ENCODE measurements at places on chromosomes 12 and 14.
A peak's percentile ranks its signal among the peaks of the same experiment; 100 is the strongest.

GRCh38 chr12:128339631-128340030, 72.7 kb downstream of the TMEM132C start:
- DNase-seq: no peak

DNA sequence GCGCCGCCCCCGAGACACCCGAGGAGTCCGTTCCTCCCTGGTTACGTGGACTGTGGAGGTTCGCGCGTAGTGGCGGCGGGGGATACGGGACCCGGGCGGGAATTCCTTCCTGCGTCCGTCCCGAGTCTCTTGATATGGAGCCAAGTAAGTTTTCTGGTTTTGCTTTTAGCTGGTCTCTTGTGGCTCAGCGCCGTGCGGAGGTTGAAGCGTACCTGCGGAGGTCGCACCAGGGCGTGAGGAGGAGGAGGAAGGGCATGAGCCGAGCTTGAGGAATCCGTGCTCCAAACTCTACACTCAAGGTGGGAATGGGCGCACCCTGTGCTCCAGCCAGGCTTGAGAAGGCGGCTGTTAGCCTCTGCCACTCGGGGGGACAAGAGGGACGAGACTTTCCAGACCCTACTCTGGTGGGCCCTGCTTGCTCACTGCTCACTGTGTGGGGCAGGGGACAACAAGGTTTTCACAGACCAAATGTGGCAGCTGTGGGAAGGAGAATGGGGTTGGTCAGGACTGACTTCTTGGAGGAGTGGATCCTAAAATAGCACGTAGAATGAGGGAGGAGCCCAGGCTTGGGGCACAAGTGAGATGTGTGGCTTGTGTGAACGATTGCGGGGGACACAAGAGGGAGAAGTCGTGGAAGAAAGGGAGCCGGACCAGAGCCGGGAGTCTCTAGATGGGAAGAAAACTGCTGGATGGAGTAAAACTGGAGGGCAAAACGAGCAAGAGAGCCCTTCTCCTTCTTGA, 577 bp downstream of the ATG101 start:
- no peak for DNase-seq

DNA sequence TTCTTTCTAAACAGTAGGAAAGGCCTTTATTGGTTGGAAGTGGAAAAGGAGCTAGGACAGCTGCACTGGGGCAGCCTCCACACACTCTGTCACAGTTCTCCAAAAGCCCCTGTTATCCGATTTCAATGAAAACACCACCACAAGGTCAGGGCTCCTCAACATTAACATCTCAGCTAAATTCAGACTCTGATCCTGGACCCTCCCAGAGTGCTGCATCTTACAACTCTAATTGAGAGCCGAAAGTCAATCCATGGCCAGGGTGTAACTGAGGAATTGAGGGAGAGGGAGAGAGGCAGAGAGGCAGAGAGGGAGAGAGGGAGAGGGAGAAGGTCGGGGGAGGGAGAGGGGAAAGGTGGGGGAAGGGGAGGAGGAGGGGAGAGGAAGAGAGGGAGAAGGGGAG, 32.1 kb downstream of the DICER1 start:
- no peak for DNase-seq

DNA sequence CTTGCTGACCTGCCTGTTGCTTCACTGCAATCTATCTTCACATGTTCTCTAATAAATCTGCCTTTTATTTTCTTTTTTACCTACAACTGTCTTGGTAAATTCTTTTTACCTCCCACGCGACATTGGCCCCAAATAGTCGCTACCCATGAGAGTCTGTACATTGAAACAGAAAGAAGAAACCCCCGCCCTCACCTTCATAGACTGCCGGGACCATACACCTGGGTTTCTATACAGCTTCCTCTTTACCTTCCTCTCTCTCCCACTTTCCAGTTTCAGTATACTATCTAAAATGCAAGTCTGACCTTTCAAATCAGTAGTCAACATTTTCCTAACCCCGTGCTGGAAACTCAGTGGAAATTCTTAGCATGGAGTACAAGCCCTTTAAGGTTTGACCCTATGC, 4.8 kb downstream of the SLC8A3 start:
- DNase-seq: no peak

DNA sequence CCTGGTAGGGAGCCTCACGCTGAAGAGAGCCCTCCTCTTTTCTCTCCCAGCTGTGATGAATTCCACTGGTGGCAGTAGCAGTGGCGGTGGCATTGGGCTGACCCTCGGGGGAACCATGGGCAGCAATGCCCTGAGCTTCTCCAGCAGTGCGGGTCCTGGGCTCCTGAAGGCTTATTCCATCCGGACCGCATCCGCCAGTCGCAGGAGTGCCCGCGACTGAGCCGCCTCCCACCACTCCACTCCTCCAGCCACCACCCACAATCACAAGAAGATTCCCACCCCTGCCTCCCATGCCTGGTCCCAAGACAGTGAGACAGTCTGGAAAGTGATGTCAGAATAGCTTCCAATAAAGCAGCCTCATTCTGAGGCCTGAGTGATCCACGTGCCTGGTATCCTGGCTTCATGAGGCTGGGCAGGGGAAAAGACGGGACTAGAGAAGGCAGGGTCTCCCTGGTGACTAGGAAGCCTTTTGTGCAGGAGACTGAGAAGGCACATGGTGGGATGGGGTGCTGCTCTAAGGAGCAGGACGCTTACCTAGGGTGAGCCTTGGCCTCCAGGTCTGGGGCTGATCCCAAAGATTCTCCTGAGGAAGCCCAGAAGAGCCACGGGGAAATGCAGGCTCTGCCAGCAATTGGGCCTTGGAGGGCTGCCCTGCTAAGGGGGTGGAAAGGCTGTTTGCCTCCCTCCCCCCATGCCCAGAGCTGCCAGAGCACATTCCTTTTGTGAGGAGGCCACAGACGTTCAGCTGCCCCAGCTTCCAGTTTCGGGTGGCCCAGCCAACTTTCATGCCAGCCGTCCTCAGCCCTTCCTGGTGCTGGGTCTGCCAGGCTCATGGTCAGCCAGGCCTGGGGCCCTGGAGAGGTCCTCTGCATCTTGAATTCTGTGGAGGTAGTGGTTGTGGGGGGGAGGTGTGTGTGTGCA, 15.8 kb downstream of the KRT7 start:
- DNase-seq: no peak

DNA sequence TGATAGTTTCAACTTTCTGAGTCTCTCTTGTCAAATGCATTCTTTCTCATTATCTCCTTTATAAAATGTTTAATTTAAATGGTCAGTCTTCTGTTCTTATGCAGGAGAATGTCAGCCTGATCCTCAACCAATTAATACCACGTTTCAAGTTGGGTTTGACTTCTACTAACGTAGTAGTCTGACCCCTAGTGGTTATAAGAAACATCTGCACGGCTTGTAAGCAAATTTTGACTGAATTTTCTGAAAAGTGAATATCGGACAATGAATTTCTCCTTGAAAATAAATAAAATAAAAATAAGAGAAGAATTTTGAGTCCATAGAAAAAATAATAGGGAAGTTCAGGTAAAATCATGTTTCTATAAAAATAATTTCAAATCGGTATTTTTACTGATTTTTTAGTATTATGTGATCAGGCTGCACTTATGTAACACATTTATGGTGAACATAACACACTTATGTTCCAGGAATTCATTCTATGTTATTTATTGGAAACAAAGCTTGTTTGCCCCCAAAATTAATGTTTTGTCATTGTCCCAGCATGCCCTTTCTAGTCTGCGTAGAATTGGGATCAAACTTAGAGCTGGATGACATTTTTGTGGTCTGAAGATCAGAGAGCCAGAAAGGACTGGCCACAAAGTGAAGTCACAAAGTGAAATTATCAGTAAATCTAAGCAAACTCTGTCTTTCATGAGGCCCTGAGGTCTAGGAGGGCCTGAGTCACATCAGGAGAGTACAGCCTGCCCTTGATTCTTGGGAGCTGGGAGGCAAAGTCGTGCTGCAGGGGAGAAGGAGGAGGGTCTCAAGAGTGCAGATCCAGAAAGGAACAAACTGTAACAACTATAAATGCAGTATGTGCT, 101.2 kb upstream of the STXBP6 start:
- no peak for DNase-seq

DNA sequence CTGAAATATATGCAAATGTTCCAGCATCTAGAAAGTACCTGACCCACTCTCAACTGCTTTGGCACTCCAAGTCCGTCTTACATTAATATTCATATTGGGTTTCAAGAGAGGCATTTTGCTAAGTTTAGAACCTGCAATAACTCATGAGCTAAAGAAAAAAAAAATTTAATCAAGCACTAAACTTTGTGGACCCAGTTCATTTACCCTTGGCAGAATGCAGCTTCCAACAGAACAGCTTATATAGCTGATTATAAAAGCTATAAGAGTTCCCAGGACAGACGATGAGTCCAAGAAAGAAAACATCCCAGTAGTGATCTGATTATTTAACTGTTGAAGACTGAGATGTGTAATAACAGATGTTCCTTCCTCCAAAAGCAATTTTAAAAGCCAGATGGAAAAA, 592.0 kb downstream of the KCNH5 start:
- no peak for DNase-seq

- DNase-seq: no peak
Measured at GRCh38 chr12:121189619-121190155, 20.2 kb upstream of the P2RX4 start.

DNA sequence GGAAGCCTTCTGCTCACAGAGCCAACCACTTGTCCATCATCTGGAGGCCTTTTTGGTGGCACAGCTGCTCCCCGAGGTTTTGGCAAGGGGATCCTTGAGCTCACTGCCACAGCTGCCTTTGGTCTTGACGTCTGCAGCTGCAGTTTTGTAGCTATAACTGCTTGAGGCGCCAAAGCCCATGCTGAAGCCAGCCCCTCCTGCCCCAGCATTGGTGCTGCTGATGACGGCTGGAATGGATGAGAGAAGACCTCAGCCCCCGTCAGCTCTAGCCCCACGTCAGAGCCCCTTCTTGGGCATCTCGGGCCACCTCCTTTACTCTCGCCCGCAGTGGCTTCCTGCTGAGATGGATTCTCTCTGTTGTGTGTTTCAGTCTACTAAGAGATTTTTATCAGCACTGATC, 12.3 kb upstream of the KRT74 start:
- no peak for DNase-seq

- DNase-seq: no peak
Measured at GRCh38 chr12:69566603-69567002, 18.7 kb upstream of the CCT2 start.

DNA sequence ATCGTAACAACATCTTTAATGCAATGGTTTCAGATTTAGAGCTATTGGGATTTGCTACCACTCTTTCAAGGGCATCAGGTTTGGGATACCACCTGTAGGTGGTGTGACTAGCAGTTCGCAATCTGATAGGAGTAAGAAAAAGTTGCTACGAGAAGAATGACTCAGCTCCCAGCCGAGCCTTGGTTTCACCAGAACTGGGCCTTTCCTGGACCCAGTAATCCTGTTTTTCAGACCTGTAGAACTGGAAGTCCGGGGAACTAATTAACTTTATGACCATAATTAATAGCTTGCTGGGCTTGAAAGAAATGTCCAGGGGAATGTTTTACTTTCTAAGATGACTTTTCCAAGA, 770 bp downstream of the ABHD4 start:
- DNase-seq: peak; percentile 44

GRCh38 chr14:70988452-70988851, 81.2 kb downstream of the PCNX1 start:
- DNase-seq: no peak

- no peak for DNase-seq
Measured at GRCh38 chr12:121295116-121295745, 1.3 kb downstream of the CAMKK2 start.

DNA sequence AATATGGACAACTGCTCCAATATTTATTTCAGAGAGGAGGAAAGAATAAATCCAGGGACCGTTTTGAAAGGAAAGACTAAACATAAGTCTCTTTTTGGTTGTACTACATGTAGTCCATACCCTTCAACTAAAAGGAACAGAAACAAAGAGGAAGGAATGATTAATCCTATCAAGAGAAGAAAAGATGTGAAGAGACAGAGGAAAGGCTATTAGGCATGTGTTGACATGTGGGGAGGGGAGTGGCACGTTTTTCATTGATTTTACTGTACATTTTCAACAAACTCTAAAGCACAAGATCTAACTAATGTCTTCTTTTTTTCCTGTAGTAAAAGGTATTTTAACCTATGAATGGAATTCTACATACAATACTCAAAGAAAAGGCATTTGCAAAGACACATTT, 85.6 kb downstream of the NAV3 start:
- no peak for DNase-seq

- no peak for DNase-seq
Measured at GRCh38 chr14:99309220-99309766, 37.3 kb upstream of the BCL11B start.

GRCh38 chr14:30621354-30621939, 672 bp upstream of the SCFD1 start:
- DNase-seq: no peak

DNA sequence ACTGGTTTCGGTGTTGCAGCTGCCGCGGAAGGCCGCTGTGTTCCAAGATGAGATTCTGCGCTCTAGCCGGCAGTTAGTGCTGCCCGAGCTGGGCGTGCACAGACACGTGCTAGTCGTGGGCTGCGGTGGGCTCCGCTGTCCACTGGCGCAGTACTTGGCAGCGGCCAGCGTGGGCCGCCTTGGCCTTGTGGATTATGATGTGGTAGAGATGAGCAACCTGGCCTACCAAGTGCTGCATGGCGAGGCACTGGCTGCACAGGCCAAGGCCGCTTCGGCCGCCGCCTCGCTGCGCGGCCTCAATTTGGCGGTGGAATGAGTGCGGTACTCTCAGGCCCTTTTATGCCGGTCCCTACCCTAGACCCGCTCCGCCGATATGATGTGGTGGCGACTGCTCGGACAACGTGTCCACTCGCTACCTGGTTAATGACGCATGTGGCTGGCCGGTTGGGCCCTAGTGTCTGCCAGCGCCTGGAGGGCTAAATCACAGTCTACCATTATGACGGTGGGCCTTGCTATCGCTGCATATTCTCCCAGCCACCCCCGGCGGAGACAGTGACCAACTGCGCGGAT, 102.2 kb downstream of the SNAPC1 start:
- no peak for DNase-seq

DNA sequence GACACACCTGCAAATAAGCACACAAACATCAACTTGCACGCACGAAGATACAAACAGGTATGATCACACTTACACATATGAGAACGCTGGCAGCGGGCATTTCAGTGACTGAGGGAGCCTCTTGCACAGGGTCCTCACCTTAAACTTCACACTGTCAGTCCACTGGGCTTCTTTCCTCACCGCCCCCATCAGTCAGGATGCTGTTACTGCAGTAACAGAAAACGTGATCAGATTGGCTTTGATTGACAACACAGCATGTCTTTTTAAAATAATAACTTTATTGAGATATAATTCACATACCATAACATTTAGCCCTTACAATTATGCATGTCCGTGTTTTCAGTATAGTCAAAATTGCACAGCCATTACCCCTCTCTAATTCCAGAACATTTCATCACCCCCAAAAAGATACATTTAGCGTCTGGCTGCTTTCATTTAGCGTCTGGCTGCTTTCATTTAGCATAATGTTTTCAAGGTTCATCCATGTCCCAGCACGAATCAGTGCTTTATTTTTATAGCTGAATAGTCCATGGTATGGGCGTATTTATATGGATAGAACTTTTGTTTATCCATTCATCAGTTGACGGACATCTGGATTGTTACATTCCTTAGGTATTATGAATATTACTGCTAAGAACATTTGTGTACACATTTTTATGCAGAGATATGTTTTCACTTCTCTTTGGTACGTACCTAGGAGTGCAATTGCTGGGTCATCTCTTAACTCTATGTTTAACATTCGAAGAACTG, 8.4 kb downstream of the CCDC197 start:
- DNase-seq: no peak

GRCh38 chr12:115129727-115130126, 445.8 kb upstream of the TBX3 start:
- DNase-seq: no peak

- DNase-seq: no peak
Measured at GRCh38 chr12:96083020-96083719, 47.8 kb upstream of the LTA4H start.

GRCh38 chr12:125069616-125070015, 4.4 kb downstream of the AACS start:
- DNase-seq: no peak

GRCh38 chr12:57756406-57757341, 1.8 kb downstream of the MARCHF9 start:
- DNase-seq: peak; percentile 61

Measured in left lung (tissue), 14 donors.